ENCODE measurements at places on chromosomes 7 and 10. TPM values are rescaled to one million over a fixed set of nuclear protein-coding genes. Genes with fewer than 3 reads are reported as not detected.

Gene SH2D4B
- total RNA-seq, result 0.10 TPM

Gene ARID5B
- total RNA-seq, result 15.0 TPM

Gene CDC14C
- not detected for total RNA-seq

Gene MOGAT3
- not detected for total RNA-seq

Gene ASB15
- not detected for total RNA-seq

Gene PLA2G12B
- not detected for total RNA-seq

Gene FAM25G
- not detected for total RNA-seq
